RPMI8226 (cell line): ENCODE measurements at places on chromosomes 5 and 9.

- DNase-seq = no peak
Measured at GRCh38 chr5:159668556-159668955, 247.7 kb upstream of the ADRA1B start.

GRCh38 chr9:92917176-92917800, 30.0 kb upstream of the FGD3 start:
- DNase-seq = peak; percentile 26

GRCh38 chr5:35223787-35224395, 6.4 kb downstream of the PRLR start:
- no peak for DNase-seq

DNA sequence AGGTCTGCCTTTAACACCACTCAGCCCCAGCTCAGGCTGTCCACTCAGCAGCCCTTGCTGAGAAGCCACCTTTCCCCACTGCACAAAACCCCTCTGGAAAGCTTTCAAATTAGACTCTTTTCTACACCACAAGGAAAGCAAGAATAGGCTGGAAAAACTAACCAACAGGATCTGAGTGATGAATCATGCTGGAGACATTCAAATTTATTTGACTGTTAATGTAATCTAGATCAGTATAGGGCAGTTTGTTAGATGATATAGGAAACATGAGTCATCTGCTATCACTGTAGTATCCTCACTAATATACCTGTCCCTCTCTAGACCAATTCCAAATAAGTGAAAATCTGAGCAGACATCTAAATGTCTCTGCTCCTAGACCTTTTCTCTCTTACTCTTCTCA, 127.8 kb upstream of the PAM start:
- DNase-seq = no peak

DNA sequence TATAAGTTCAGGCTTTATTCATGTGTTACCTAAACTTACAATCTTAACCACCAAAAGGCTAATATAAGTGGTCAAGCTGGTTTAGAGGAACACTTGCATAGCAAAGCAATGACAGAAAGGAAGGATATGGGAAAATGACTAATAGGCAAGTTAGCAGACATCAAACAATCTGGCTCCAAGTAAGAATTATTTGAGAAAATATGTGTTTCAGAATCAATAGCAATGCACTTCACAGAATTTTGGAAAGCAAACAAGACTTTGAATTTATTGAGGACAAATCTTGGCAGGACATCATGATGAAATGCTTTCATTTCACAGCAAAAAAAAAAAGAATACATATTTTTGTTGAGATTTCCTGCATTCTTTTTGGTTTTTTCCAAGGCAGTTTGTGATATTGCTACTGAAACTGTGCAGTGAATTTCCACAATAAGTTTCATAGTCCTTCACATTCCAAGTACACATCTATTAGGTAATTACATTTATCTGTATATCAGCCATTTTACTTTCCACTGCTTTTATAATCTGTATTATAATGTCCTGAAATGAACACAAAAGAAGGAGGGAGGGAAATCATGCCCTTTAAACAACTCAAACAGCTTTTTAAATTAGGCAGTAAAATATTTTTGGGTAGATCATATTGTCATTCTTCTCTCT, 417.9 kb downstream of the NR2F1-AS1 start:
- no peak for DNase-seq

DNA sequence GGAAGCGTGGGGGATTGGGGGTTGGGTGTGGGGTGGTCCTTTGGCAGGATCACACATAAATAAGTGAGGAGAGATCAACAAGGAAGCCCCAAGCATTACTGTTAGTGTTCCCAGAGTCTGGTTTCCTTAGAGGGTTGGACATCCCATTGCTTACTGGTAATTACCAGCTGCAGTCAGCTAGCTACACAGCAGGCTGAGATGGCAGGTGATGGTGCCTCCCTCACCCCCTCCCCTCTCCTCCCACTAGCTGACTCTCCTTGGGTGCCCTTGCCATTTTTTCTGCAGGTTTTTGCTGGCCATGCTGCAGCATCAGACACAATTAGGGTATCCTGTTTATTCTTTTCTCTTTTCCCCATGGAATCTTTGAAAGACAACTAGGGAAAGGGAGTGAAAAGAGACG, 107.5 kb upstream of the TLR4 start:
- no peak for DNase-seq

GRCh38 chr9:37324691-37325490, 97.6 kb upstream of the GRHPR start:
- no peak for DNase-seq

DNA sequence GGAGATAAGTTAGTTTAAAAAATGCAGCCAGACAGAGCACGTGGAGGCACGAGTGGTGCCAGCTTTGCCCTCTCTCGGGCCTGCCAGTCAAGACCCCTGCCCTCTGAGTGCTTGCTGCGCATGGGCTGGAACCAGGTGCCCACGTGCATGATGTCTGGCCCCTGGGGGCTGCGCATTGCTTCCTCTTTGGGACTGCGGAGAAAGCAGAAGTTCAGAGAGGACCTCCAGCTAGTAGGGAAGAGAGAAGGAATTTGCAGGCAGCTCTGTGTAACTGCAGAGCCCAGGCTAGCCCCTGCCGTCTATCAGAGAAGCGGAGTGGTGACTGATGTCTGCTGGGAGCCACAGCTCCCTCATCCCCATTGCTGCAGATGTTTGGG, 9.7 kb upstream of the RNU6ATAC start:
- peak; percentile 32 for DNase-seq

- no peak for DNase-seq
Measured at GRCh38 chr5:141476132-141476911, 556 bp downstream of the PCDHGC3 start.

DNA sequence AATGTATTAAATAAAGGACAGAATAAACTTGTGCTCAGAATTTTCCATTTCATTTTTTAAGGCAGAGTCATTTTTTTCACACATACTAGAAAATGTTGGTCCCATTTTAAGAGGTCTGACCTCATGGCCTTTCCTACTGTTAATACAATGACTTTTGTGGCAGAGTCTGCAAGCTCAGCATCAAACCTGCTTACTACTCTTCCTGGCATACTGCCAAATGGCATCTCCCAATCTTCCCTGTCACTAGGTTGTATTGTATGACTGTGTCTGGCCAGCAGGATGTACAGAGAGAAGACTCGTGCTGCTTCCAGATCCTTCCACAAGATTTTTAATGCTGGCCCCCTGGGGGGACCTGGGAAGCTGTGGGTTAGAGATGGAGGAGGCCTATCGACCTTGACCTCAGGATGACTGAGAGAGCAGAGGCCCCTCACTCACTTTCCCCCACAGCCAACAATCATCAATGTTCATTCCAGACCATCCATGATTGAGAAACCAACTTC, 64.7 kb downstream of the BARX1 start:
- DNase-seq = peak; percentile 79

GRCh38 chr5:95191330-95191729, 93.6 kb downstream of the MCTP1 start:
- no peak for DNase-seq

- DNase-seq = no peak
Measured at GRCh38 chr9:18452276-18452675, 21.7 kb upstream of the ADAMTSL1 start.

DNA sequence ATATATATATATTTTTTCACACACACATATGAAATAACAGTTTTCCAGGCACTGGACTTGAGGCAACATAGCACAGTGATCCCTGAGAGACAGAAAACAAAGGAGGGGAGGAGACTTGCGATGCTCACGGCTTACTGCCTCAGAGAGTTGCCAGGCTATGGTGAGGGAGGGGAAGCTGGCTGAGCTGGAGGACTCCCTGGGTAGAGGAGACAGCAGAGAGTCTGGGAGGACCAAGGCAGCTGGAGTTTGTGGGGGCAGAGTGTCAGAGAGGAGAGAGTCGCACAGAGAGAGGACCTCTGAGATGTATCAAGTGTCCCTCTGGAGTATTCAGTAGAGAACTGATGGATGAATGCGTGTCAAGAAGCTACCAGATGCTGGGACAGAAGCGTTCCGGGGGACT, 23.1 kb upstream of the QSOX2 start:
- no peak for DNase-seq

DNA sequence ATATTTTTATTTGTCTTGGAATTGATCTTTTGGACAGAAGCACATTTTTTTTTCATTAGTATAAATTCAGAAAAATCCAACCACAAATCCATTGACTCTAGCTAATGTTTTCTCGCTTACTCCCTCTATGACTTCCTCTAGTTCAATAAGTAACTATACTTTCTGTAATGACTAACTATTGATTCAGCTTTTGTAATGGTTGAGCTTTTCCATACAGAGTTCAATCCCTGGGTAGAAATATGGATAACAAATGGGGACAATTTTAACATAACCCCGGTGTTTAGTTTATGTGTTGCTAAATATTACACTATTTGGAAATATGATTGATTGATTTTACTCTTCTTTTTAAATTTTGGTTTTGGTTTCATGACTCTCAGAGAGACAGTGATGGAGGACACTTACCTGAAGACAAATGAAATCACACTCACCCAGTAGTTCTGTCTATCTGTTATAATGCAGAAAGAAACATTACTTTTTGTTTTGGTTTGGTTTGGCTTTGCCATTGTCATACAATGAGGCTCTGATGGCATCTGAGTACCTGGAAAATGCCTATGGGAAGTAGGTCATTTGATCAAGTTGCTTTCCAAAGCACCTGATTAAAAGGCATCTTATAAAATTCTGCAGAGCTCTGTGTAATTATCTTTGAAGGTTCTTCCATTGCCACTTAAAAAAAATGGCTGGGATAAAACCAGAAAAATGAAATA, 309.7 kb upstream of the MPDZ start:
- DNase-seq = no peak
